CD8-positive, alpha-beta memory T cell (primary cell): ENCODE measurements at places on chromosomes 2 and 18.

DNA sequence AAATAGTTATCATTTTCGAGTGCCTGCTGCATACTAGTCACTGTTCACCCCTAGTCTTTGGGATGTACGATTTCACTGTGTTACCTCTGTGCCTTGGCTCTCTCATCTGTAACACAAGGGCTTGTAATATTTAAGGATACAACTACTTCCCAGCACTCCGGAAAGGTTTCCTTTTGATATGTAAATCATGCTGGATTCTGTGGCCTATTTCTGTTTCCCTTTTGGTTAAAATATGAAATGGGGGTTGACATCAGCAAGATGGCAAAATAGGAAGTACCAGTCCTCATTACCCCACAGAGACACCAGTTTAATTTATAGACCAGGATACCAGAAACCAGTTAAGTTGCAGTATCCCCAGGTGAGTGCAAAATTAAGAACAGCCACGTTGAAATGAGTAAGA lies 23.5 kb downstream of the PSMG2 start:
- peaks cover 26% of the 10 kb centered on the region for H3K36me3 ChIP-seq
- no peak overlapping the region for H3K27ac ChIP-seq
- no peak for DNase-seq
- H3K4me1 ChIP-seq, result no peaks in the 10 kb centered on the region

GRCh38 chr18:5376986-5377385 lies 81.5 kb upstream of the ZBTB14 start:
- DNase-seq, result no peak
- no peaks in the 10 kb centered on the region for H3K4me1 ChIP-seq
- H3K36me3 ChIP-seq, result no peaks in the 10 kb centered on the region
- H3K4me3 ChIP-seq, result no peak overlapping the region

DNA sequence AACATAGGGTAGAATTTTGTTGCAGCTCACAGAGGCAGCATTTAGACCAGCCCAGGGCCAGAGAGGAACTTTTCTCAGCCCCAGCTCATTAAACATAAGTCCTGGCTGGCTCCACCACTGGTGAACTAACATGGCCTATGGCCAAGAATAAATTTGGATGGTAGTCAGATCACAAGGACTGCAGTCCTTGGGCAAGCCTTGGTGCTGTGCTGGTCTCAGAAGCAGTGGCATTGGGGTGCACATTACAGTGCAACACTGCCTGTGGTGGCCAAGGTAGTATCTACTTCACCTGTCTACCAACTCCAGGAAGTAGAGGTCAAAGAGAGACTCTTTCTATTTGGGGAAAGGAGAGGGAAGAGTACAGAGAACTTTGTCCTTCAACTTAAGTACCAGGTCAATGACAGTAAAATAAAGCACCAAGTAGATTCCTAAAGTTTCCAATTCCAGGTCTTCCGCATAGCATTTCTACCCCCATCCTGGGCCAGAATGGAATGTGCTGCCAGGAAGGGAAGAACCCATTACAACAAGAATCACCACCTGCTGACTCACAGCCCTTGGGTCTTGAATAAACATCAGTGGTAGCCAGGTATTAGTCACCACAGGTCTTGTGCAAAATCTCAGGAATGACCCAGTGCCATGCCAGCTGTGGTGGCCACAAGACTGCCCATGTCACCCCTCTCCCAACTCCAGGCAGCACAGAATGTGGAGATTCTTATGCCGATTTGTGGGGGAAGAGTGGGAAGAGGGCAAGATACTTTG lies 155.4 kb upstream of the FSIP2 start:
- no peak overlapping the region for H3K4me3 ChIP-seq
- H3K4me1 ChIP-seq, result no peaks in the 10 kb centered on the region
- H3K27ac ChIP-seq, result no peak overlapping the region
- DNase-seq, result no peak
- no peaks in the 10 kb centered on the region for H3K27me3 ChIP-seq

GRCh38 chr2:229715895-229716507 lies 1.6 kb upstream of the DNER start:
- no peaks in the 10 kb centered on the region for H3K36me3 ChIP-seq
- no peak overlapping the region for H3K4me3 ChIP-seq
- no peak for DNase-seq
- H3K27ac ChIP-seq, result no peak overlapping the region

GRCh38 chr2:190766595-190766994 lies 114.0 kb upstream of the GLS start:
- no peak overlapping the region for H3K4me3 ChIP-seq
- DNase-seq, result no peak
- no peaks in the 10 kb centered on the region for H3K36me3 ChIP-seq
- H3K27ac ChIP-seq, result no peak overlapping the region
- H3K4me1 ChIP-seq, result peaks cover 6% of the 10 kb centered on the region
- H3K27me3 ChIP-seq, result no peaks in the 10 kb centered on the region

- no peak overlapping the region for H3K27ac ChIP-seq
- H3K27me3 ChIP-seq, result peaks cover 15% of the 10 kb centered on the region
- H3K4me3 ChIP-seq, result no peak overlapping the region
- peaks cover 13% of the 10 kb centered on the region for H3K4me1 ChIP-seq
These were observed 15.7 kb downstream of the B3GNT7 start for GRCh38 chr2:231411237-231411636.

GRCh38 chr2:147679955-147680531 lies 164.8 kb upstream of the ACVR2A start:
- no peak overlapping the region for H3K4me3 ChIP-seq
- no peak overlapping the region for H3K27ac ChIP-seq
- no peaks in the 10 kb centered on the region for H3K27me3 ChIP-seq

DNA sequence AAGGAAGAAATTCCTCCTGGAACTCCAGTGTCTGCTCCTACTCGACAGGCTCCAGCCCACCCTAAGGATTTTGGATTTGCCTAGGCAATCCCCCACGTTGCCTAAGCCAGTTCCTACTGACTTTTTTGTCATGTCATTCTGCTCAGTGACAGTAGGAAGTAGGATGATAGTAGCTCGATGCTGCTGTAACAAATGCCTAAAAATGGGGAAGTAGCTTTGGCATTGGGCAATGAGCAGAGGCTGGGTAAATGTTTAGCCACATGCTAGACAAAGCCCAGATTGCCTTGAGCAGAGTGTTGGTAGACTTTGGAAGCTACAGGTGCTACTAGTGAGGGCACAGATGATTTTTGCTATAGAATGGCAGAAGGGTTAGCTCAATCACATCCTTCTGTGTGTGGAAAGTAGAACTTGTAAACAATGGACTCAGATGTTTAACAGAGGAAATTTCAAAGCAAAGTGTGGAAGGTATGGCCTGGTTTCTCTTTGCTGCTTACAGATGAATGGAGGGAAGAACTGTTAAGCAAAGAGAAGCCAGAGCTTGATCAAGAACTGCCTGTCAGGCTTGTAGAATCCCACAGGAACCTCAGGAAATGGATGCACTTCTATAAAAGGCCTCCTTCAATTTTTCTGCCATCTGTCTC lies 154.8 kb downstream of the RNF144A start:
- H3K27me3 ChIP-seq, result no peaks in the 10 kb centered on the region
- H3K4me1 ChIP-seq, result no peaks in the 10 kb centered on the region

DNA sequence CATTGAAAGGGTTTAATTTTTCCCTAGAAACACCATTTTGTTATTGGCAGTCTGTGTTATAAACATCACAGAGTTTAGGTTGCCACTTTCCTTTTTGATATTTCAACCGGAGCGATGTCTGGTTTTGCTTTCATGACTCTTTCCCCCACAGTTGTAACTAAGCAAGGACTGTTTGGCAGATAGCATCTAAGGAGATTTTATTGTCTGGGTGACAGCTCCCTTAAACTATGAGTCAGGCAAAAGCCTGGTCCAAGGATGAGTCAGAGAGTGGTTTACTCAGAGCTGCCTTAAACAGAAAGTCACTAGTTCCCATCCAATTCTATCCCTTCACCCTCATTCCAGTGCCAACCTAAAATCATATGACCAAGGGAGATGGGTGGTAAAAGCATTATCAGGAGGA lies 341.6 kb upstream of the VWC2L start:
- H3K4me3 ChIP-seq, result no peak overlapping the region
- H3K4me1 ChIP-seq, result no peaks in the 10 kb centered on the region
- H3K27ac ChIP-seq, result no peak overlapping the region

- H3K27ac ChIP-seq, result peak overlapping the region; percentile 92
- H3K36me3 ChIP-seq, result no peaks in the 10 kb centered on the region
- H3K27me3 ChIP-seq, result no peaks in the 10 kb centered on the region
- peaks cover 27% of the 10 kb centered on the region for H3K4me1 ChIP-seq
- peak overlapping the region; percentile 97 for H3K4me3 ChIP-seq
These were observed 540 bp upstream of the RAB10 start for GRCh38 chr2:26033270-26033817.

GRCh38 chr2:1824202-1824905 lies 80.0 kb upstream of the PXDN start:
- H3K27me3 ChIP-seq, result no peaks in the 10 kb centered on the region
- DNase-seq, result no peak
- no peak overlapping the region for H3K27ac ChIP-seq
- H3K4me1 ChIP-seq, result no peaks in the 10 kb centered on the region
- no peak overlapping the region for H3K4me3 ChIP-seq

DNA sequence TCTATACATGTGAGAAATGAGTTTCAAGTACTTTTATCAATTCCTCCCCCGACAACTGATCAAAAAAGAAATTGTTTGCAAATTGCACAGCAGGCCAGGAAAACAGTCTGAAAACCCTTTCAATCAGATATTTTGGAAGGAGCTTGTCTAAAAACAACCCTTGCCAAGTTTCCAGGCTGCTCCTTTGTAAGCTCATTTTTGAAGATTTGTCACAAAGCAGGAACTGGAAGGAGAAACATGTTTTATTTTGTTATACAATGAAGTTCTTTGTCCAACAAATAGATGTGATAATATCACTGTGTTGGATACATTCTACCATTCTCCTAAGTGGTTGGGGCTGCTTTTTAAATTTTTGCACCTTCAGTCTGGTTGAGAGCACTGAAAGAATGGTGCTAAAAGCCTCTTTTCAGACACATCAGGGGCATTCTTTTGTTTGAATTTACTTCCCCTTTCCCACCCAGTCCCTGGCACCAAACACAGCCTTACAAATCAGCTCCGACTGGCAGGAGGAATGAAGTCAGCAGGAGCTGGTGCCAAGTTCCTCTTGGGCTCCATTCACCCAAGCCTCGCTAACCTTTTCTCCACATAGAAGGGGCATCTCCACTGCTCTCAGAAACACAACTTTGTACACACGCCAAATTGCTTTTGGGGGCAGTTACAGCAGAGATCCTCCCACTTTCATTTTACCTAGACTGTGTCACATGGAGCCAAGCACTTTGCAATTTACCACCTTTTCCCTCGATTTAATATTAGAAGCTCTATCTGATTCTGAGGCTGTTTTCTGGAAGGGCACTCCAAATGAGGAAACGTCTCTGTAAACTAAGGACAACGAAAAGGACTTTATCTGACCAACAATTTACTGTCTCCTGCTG lies 88.0 kb downstream of the C1D start:
- no peak overlapping the region for H3K4me3 ChIP-seq
- H3K36me3 ChIP-seq, result no peaks in the 10 kb centered on the region
- no peak overlapping the region for H3K27ac ChIP-seq
- no peak for DNase-seq
- H3K4me1 ChIP-seq, result no peaks in the 10 kb centered on the region
- no peaks in the 10 kb centered on the region for H3K27me3 ChIP-seq

DNA sequence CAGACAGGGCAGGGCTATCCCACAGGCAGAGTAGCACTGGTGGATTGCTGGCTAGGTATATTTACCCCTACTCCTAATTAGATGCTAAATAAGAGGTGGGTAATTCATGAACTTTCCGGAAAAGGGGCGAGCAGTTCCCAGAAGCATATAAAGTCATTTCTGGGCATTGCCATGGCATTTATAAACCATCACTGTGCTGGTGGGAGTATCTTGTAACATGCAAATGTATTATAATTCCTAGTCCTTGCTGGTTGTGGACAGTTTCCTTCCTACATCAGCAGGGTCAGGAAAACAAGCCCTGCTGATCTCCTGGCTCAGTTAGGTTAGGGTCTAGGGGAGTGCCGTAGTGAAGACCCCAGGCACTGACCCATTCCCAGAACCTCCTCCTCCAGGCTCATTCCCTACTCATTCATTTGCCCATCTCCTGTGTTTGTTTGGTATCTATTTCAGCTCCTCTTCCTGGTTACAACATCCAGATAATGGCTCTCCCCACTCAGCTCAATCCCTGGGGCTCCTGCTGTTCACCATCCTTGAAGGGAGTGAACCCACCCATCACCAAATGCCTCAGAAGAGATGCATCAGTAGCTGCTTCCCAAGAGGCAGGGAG lies 282.7 kb downstream of the SRBD1 start:
- no peak overlapping the region for H3K4me3 ChIP-seq
- no peak for DNase-seq
- no peaks in the 10 kb centered on the region for H3K4me1 ChIP-seq

DNA sequence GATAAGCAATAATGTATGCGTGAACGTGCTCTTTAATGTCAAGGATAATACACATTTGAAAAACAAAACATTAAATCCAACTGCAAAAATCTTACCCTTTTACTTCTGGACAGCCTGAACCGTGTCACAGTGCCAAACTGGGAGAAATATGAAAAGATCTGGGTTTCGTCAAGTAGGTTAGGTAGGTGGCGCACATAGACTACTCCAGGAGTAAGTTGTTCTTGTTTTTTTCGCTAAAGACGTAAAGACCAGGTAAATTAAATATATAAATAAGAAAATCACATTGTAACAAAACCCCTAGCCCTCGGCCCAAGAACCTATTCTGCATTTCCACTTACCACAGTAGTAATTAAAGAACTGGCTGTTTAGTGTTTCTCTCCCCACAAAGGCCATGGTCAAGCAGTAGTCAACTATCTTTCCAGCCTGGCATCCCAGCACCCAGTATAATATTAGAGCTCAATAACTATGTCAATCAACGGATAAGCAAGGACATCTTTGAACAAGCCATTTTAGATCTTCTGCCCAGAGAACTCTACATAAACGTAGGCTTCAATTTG lies 1.1 kb downstream of the NIFK start:
- peak overlapping the region; percentile 97 for H3K4me3 ChIP-seq
- peak overlapping the region; percentile 92 for H3K27ac ChIP-seq

GRCh38 chr2:163246135-163246534 lies 407.6 kb upstream of the KCNH7 start:
- no peaks in the 10 kb centered on the region for H3K27me3 ChIP-seq
- H3K4me1 ChIP-seq, result no peaks in the 10 kb centered on the region
- no peaks in the 10 kb centered on the region for H3K36me3 ChIP-seq

GRCh38 chr18:23690505-23691068 lies 1.3 kb downstream of the LAMA3 start:
- H3K4me3 ChIP-seq, result no peak overlapping the region
- H3K27ac ChIP-seq, result no peak overlapping the region
- peaks cover 22% of the 10 kb centered on the region for H3K27me3 ChIP-seq
- H3K4me1 ChIP-seq, result peaks cover 6% of the 10 kb centered on the region
- no peak for DNase-seq

- DNase-seq, result no peak
- no peaks in the 10 kb centered on the region for H3K27me3 ChIP-seq
- no peaks in the 10 kb centered on the region for H3K36me3 ChIP-seq
- H3K27ac ChIP-seq, result no peak overlapping the region
- no peaks in the 10 kb centered on the region for H3K4me1 ChIP-seq
- no peak overlapping the region for H3K4me3 ChIP-seq
These were observed 114.9 kb downstream of the ICOS start for GRCh38 chr2:204051476-204051875.

DNA sequence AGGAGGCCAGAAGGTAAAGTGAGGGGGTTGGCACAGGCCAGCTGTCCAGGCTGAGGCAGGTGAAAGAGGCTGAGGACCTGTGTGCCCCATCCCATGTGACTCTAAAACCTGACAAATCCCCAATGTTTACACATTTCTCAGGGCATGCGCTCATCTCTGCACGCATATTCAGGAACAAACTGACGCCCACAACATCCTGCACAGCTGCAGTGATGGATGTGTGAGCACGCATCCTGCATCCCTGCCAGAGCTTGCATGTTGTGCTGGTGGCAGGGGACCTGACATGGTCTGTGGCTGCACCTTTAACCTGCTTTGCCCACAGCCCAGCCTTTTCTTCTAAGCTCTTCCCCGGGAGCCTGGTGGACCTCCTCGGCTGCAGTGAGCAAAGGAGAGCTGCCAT lies 83.1 kb downstream of the FBXO15 start:
- peaks cover 11% of the 10 kb centered on the region for H3K4me1 ChIP-seq
- no peaks in the 10 kb centered on the region for H3K27me3 ChIP-seq
- no peak for DNase-seq
- H3K4me3 ChIP-seq, result no peak overlapping the region
- H3K36me3 ChIP-seq, result no peaks in the 10 kb centered on the region
